ENCODE measurements at places on chromosomes 13 and 19. TPM values are rescaled to one million over a fixed set of nuclear protein-coding genes. Genes with fewer than 3 reads are reported as not detected.

RFPL4AL1 gene
- total RNA-seq: not detected

CERS1 gene
- total RNA-seq: 10.5 TPM

PRODH2 gene
- total RNA-seq: not detected

CCDC169 gene
- 1.9 TPM for total RNA-seq
